ENCODE measurements at places on chromosomes 7 and 10. TPM values are rescaled to one million over a fixed set of nuclear protein-coding genes. Genes with fewer than 3 reads are reported as not detected.

R3HCC1L gene
- 11.6 TPM for polyA plus RNA-seq

- peak; percentile 34 for DNase-seq
These were observed 5.1 kb upstream of the TSPAN12 start for GRCh38 chr7:120862987-120863590.

GRCh38 chr10:85658518-85658917 lies 708.1 kb downstream of the GRID1 start:
- no peak for DNase-seq

- DNase-seq, result no peak
These were observed 73.0 kb downstream of the ZRANB1 start for GRCh38 chr10:125014836-125015355.

GRCh38 chr7:31101544-31101943 lies 49.4 kb downstream of the ADCYAP1R1 start:
- DNase-seq, result no peak

- no peak for DNase-seq
These were observed 11.0 kb upstream of the LFNG start for GRCh38 chr7:2508327-2509215.

- no peak for DNase-seq
These were observed 186.0 kb downstream of the JAZF1 start for GRCh38 chr7:27994639-27995038.

DNA sequence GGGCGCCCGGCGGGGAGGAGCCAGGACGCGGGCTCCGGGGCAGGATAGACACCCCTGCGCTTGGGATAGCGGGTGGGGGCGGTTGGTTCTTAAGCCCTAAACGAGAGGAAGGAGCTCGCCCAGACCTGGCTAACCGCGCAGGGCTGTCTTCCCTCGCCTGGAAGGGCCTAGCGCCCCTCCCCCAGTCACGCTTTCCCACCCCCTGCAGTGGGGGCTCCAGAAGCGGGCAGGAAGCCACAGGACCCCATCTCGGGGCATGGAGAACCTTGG lies 6.5 kb downstream of the SHH start:
- no peak for DNase-seq

- DNase-seq, result no peak
These were observed 175.2 kb downstream of the BMPER start for GRCh38 chr7:34080513-34080912.

DNA sequence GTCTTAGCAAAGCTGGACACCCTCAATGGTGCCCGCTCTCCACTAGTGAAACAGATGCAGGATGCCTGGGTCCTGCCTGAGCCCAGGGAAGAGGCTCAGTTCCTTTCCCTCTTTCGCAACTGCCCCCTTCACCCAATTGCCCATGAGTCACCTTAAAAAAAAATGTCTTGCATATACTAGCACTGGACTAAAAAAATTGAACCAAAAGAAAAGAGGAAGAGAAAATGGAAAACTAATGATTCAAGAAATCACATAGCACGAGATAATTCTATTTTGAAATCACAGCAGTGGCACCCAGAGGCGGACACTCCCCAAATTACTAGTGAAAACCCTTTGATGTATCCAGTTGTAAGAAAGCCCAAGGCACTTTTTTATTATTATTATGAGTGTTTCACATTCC lies 972.5 kb downstream of the LRMDA start:
- no peak for DNase-seq

- DNase-seq, result no peak
These were observed 135.5 kb downstream of the DOCK1 start for GRCh38 chr10:127040756-127041155.

STOX1 gene
- polyA plus RNA-seq, result 3.4 TPM

DNA sequence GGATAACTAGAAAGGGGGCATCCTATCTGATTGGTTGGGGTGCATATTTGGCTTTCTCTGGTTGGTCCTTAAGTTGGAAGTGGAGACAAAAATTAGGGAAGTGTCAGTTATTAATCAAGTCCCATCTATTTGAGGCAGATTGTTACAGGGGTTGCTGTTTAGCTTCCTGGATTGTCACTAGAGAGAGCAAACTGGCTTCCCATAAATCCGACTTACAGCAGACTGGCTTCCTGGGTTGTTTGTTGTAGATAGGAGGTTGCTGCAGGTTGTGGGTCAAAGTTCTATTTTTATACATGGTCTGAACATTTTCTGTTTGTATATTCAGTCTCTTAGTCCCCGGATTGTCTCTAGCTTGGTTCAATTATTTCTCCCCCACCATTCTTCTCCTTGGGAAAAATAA lies 106.1 kb upstream of the HABP2 start:
- no peak for DNase-seq

DNA sequence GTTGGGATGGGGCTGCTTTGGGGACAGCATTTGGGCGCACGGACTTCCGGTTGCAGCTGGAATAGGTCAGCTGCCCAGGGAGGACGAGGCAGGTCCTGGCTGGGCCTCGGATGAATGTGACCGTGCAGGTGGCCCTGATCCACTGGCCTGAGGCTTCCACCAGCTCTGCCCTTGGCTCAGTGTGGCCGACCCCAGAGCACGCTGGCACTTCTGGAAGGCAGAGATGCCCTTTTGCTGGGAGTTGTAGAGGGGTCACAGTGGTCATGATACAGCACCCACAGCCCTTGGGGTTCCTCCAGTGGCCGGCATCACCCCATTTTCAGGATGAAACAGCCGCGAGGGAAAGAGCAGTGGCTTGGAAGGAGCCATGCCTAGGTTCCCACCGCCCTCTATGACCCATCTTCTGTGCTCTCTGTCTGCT lies 19.0 kb downstream of the ADCY1 start:
- DNase-seq, result no peak

C7orf33 gene
- 1.1 TPM for polyA plus RNA-seq

- DNase-seq, result no peak
These were observed 79.9 kb downstream of the CNNM2 start for GRCh38 chr10:102997998-102998397.

GRCh38 chr7:106668861-106669524 lies 8.0 kb upstream of the CCDC71L start:
- DNase-seq, result no peak

- no peak for DNase-seq
These were observed 25.5 kb upstream of the MXI1 start for GRCh38 chr10:110181911-110182310.

- DNase-seq, result no peak
These were observed 159.1 kb upstream of the EEPD1 start for GRCh38 chr7:35993676-35994606.

GRCh38 chr10:119022846-119023552 lies 6.5 kb upstream of the NANOS1 start:
- no peak for DNase-seq

GRCh38 chr7:76425156-76425555 lies 406 bp downstream of the ZP3 start:
- no peak for DNase-seq

DNA sequence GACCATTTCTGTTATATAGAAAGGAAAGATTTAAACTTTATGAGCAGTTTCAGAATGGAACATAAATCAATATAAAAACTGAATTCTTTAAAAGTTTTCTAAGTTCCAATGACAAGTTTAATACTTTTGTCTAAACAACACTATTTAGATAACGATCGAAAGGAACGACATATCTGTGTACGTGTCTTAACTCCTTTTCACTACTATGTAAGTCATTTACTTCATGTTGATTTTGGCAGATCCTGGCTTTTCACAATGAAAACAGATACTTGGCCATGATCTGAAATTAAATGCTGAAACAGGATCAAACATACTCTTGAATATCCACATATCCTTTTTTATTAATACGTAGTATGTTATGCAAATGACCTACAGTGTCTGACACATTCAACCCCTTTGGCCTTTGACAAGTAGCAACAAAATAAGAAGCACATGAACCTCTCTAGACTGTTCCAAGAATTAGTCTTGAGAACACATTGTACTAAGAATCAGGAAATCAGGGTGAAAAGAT lies 41.9 kb downstream of the RNLS start:
- no peak for DNase-seq

CDH23 gene
- polyA plus RNA-seq, result 6.5 TPM

DNA sequence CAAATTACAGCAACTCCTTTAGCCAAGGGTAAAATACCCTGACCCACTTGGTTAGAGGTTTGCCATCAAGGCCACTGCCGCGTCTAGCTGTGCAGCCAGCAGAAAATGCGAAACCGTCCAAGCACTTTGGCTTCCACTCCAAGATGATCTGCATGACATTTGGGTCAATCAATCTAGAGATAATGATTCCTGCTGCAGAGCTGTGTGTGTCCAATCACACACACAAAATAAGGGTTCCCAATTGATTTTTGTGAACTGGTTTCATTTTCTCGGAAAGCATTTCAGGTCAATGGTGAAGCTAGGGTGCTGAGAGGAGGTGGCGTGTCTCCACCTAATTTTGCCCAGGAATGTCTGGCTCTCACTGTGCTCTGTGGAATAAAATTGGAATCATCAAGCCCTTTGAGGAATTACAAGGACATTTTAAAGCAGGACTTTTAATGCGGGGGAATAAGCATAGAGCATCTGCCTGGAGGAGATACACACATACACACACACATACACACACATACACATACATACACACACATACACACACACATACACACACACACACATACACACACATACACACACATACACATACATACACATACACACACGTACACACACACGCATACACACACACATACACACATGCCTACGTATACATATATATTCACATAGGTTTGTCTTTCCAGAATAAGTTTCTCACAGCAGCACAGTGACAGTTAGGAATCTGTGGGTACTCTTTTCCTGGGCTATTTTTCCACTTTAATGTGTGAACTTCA lies 59.5 kb downstream of the ACADSB start:
- no peak for DNase-seq

RARRES2 gene
- polyA plus RNA-seq, result 45.8 TPM

DNA sequence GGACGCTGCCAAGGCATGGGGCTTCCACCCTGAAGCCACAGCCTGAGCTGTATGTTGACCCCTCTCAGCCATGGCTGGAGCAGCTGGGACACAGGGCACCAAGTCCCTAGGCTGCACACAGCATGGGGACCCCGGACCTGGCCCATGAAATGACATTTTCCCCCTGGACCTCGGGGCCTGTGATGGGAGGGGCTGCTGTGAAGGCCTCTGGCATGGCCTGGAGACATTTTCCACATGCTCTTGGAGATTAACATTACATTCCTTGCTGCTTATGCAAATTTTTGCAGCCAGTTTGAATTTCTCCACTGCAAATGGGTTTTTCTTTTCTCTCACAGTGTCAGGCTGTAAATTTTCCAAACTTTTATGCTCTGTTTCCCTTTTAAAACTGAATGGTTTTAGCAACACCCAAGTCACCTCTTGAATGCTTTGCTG lies 463.6 kb downstream of the ZWINT start:
- DNase-seq, result no peak

DNA sequence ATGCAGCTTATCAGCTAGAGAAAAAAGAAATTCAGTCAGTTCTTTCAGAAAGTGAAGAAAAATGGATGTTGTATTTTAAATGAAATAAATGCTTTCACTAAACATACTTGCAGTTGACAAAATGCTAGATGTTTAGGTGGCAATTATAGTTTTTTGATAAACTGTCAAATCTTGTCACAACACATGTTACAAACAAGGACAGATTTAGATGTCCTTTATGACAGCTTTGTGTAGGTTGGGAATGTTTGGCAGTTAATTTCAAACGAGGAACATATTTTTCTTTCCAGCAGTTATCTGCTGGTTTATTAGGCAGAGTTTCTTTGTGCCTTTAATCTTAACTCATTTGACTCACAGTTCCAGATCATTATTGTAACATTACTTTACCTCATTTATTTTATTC lies 3.1 kb upstream of the PRPS1L1 start:
- DNase-seq, result no peak

- DNase-seq, result no peak
These were observed 647.4 kb downstream of the XPNPEP1 start for GRCh38 chr10:109275960-109276359.

- DNase-seq, result no peak
These were observed 771.7 kb downstream of the SORCS1 start for GRCh38 chr10:106392778-106393177.

- DNase-seq, result peak; percentile 34
These were observed 1.1 kb downstream of the SFMBT2 start for GRCh38 chr10:7409732-7410168.

CPA2 gene
- polyA plus RNA-seq, result 0.48 TPM

DNA sequence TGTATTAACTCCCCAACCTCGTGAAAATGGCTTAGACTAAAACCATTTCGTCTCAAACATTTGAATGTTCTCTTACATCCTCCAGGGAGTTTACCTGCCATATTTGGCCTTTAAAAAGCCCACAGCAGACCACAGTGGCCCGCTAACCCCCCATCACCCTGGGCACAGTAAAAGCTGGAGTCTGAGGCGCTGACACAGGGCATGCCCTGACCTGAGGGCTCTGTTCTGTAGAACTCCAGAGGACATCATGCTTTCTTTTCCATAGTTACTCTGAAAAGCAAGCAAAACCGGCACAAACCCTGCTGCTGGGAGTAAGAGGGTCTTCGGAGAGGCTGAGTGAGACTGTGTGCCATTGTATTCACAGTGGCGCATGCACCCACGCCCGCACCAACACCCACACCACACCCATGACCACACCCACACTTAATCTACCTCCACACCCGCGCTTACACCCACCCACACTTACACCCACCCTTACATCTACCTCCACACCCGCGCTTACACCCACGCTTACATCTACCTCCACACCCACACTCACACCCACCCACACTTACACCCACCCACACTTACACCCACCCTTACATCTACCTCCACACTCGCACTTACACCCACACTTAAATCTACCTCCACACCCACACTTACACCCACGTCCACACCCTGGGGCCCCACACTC lies 32.1 kb downstream of the LRRC27 start:
- DNase-seq, result no peak

Measured in muscle of arm (tissue), 14 donors.